ENCODE measurements at places on chromosomes 12 and 14.

DNA sequence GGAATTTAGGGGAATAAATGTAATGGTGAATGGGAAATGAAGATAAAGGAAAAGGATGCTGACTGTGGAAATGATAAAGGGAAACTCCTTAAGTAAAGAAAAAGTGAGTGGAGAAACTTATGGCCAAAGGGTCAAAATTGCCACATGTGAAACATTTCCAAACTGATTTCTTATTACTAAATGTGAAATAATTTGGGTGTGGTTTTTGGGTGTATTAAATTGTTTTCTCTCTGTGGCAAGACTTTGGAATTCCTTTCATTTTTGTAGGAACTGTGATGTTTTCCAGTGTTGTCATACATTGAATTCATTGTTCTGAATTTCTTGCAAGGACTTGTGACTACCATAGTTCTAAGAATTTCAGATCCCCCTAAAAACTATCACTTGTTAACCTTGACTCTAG lies 1891.5 kb upstream of the SEL1L start:
- no peak for DNase-seq

DNA sequence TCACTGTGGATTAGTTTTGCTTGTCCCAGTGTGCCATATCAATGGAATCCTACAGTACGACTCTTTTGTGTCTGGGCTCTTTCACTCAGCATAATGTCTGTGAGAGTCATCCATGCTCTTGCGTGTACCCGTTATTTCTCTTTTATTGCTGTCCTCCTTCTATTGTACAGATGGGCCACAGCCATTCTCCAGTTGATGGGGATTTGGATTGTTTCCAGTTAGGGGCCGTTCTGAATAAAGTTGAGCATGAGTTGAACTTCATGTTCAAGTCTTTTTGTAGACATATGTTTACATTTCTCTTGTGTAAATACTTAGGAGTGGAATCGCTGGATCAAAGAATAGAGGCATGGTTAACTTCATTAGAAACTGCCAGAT lies 38.3 kb downstream of the MYO1H start:
- DNase-seq, result no peak

DNA sequence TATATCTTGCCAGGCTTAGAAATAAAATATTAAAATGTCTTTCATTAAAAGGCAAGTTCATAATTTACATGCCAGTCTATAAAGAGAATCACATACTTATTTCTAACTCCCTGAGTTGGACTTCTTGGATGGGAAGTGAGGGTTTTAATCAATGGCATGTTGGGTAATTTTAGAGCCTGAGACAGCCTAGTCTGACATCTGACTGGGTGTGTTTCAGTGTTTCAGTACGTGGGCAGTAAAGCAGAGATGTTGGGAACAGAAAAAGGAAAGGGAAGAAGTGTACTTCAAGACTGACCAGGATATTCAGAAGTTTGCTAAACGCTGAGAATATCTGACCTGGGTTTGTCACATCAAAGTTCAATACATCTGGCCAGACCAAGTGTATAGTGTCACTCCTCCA lies 171.8 kb downstream of the BTG1 start:
- no peak for DNase-seq

GRCh38 chr12:89721291-89721987 lies 12.8 kb upstream of the ATP2B1 start:
- DNase-seq, result no peak

- peak; percentile 46 for DNase-seq
These were observed 173.8 kb upstream of the MIS18BP1 start for GRCh38 chr14:45426685-45427282.

- DNase-seq, result no peak
These were observed 41.8 kb downstream of the SCAF11 start for GRCh38 chr12:45948546-45948945.

- DNase-seq, result no peak
These were observed 30.8 kb upstream of the CMKLR1 start for GRCh38 chr12:108369736-108370396.

DNA sequence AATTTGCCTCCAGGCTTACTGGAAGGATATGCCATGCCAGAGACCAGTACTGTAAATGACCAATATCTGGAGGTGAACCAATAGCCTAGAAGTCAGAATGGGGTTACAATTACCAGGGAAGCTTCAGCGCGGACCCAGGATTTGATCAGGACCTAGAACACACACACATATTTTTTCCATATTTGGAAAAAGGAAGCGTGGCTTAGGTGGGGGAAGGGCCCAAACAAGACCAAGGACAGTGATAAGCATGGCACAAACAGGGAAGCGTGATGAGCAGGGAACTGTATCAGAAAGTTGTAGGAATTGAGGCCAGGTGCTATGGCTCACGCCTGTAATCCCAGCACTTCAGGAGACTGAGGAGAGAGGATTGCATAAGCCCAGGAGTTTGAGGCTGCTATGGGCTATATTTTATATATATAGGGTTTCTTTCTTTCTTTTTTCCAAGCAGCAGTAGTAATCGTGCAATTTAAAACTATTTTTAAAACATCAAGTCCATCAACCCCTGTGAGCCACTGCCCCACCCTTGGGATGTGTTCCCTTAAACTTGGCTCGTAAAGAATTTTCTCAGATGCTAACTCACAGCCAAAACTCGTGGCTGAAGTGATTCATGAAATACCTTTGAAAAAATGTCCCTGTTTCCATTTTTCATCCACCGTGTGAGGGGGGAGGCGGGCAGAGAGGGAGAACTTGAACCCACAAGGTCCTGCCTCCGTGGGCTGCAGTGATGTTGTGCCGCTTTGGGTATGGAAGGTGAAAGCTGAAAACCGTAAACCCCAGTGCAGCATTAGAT lies 16.7 kb downstream of the HRK start:
- no peak for DNase-seq

GRCh38 chr12:110102255-110102654 lies 21.9 kb upstream of the IFT81 start:
- peak; percentile 47 for DNase-seq

DNA sequence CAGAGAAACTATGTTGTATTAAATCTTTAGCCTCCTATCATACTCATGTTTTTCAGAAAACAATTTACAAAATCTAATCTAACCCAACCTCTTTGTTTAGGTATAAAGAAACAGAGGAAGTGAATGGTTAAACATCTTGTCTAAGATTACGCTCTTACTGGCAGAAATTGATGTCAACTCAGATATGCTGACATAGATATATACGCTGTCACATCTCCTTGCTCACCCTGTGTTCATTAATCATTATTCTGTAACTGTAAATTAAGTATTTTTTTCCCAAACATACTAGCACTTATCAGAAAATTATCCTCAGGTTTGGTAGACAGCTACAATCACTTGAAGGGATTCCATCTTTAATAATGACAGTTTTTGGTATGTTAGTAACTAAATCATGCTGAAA lies 1127.6 kb upstream of the SEL1L start:
- DNase-seq, result no peak

DNA sequence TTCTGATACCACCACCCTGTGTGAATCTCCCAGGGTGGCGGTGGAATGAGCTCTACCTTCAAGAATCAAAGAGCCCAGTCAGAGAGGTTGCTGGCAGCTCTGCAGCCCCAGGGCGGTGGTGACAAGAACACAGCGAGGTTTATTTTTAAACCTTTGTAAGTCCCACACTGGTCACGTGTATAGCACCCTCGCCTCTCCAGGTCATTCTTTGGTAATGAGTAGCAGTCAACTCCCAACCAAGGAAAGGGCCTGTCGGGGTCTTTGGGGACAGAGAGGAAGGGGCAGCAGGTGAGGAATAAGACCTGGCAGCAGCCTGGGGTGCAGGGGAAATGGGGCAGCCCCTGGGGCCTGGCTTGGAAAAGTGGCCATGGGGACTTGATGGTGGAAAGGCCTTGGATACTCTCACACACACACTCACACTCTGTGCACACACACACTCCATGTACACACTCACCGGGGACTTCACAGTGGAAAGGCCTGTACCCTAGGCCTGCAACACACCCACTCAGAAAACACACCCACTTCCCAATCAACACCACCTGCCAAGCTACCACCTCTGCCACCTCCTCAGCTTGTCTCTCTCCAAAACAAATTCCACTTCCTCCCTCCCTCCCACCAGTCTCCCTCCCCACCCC lies 178.6 kb downstream of the DPF3 start:
- DNase-seq, result no peak

DNA sequence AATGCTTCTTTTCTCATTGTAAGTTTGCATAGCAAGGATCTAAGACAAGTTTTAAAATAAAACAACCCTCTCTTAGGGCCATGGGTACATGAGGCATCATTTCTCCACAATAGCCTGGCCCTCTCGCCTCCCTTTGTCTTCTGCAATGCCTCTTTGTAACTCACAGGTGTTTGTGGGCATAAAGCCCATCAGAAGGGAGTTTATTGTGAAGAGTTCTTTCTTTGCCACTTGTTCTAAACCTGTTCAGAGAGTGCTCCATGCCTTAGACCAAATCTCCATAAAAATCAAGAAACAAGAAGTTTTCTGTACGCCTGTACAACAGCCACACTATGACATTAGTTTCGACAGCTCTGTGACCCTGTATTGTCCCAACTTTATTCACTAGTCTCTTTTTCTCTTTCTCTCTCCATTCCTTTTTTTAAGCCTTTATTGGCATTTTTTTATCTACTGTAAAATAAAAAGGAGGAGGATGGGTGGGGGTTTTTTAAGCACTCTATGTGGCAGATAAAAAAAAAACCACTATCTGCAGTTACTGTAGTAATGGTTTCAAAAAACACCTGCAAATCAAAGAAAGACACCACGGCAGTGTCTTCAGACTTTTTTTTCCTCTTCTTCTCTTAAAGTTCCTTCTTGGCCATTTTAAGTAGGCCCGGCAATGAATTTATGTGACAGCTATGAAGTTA lies 1.6 kb downstream of the C12orf42 start:
- no peak for DNase-seq

- no peak for DNase-seq
These were observed 40.0 kb upstream of the SLC2A13 start for GRCh38 chr12:40145896-40146295.

DNA sequence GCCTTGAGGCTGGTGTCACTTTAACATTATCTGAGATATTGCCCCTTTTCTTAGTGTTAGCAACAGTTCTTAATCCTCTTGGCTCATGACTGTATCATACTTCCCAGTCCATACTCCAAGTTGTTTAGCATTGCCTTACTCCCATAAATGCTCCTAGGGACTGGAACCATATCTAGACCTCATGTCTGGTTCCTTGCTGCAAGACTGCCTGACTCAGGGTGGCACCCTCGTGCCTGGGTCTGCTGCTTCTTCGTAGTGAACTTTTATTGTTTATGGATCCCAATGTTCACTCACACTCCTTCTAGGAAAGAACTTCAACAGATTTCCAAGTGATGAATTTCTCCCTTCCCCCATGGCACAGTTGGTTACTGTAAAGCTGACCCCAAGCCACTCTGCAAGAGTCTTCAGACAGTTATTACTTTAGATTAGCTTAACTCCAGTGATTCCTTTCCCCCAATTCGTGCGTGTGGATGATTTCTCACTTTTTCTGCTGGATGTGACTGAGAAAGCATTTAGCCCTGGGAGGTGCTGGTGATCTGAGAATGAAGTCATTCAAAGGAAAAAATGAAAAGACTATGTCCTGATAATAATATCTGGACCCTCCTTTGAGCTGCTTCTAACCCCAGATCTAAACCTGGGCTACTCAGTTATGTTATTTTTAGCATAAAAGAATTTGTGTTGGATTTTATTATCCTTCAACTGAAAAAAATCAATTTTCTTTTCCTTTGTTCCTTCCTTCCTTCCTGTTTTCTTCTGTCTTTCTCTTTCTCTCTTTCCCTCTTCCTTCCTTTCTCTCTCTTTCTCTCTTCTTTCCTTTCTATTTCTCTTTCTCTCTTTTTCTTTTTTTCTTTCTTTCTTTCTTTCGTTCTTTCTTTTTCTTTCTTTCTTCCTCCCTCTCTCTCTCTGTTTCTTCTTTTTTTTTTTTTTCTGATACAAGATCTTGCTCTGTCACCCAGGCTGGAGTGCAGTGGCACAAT lies 47.5 kb upstream of the PPP1R12A start:
- DNase-seq, result no peak

- DNase-seq, result peak; percentile 86
These were observed 13.2 kb upstream of the ARF6 start for GRCh38 chr14:49879646-49880204.

DNA sequence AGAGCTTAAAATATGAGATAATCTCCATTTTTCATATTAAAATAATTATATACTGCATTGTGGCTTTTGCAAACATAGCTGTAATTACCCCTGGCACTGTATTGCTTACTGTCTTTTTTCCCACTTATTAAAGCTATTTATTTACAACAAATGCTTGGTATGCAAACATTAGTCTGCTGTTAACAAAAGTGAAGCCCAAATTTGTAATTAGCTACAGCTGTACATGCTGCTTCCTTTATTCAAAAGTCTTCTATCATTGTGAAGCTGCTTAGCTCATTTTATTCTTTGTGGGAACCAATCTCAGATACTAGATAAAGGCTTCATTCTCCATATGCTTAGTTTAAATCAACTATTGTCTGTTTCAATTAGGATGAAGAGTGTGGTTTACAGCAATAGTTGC lies 425.8 kb upstream of the FOXG1 start:
- no peak for DNase-seq

- DNase-seq, result no peak
These were observed 181.0 kb downstream of the MYRFL start for GRCh38 chr12:70005864-70006618.

DNA sequence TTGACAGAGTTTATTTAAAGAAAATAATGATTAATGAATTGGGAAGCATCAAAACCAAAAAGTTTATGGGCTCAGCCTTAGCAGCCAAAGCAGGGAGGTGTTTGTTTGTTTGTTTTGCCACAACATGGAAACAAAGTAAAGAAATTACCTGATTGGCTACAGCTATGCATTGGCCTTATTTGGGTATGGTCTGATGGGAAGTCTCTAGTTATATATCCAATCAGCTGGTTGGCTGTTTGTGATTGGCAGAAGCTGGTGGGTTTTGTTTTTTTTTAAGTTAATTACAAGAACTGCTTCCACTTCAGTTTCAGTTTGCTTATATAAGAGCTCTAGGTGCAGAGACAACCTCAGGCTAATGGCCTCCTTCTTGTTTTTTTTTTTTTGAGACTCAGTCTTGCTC lies 4.6 kb upstream of the LEMD3 start:
- DNase-seq, result no peak

DNA sequence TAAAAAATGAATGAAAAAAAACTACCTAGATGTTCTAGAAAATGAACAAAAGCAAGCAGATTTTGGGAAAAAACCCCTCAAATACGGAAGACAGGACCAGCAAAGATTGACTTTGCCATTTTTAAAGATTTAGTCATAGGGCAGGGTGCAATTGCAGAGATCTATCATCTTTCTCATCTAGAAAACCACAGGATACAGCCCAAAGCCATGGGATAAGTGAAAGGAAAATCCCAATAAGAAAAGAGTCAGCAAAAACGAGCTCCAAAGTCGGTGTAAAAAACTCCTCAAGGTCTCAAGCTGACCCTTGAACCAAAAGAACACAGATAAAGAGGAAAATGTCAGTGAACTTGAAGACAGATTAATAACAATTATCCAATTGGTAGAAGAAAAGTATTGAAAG lies 28.0 kb downstream of the CEP290 start:
- DNase-seq, result no peak
